Activated naive CD8-positive, alpha-beta T cell treated with anti-CD3 and anti-CD28 coated beads, Interleukin-2, amount 50 U/mL, for 24 hours (primary cell): ENCODE measurements at places on chromosomes 1 and 21.
A peak's percentile ranks its signal among the peaks of the same experiment; 100 is the strongest.

- H3K27me3 ChIP-seq, result no peaks in the 10 kb centered on the region
- H3K27ac ChIP-seq, result peak overlapping the region; percentile 94
- peaks cover 94% of the 10 kb centered on the region for H3K4me1 ChIP-seq
- H3K36me3 ChIP-seq, result peaks cover 41% of the 10 kb centered on the region
- no peak overlapping the region for H3K4me3 ChIP-seq
Measured at GRCh38 chr1:40391688-40392145, 18.2 kb downstream of the SMAP2 start.

GRCh38 chr1:42089246-42089645, 64.0 kb upstream of the GUCA2B start:
- peaks cover 13% of the 10 kb centered on the region for H3K27me3 ChIP-seq
- H3K4me1 ChIP-seq, result no peaks in the 10 kb centered on the region

DNA sequence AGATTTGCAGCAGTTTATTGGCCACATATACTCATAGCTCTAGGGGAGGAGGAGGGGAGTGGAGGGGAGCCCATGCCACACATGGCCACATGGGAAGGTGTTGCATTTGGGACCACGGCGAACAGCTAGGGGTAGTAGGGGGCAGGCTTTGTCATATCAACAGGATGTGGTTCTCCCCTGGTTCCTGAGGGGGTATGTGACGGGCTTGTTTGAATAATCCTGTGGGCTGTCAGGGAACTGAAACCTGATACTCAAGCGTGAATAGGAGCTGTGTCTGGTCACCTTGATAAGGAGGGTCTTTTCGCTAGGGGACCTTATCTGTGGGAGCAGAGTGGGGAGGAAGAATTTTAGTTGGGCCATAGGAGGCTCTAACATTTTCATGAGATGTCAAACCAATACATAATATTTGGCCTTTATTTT, 264.7 kb downstream of the CTH start:
- peaks cover 5% of the 10 kb centered on the region for H3K4me1 ChIP-seq
- DNase-seq, result no peak
- no peak overlapping the region for H3K27ac ChIP-seq
- no peaks in the 10 kb centered on the region for H3K27me3 ChIP-seq
- no peaks in the 10 kb centered on the region for H3K36me3 ChIP-seq

GRCh38 chr1:232958067-232958466, 7.7 kb downstream of the NTPCR start:
- H3K27me3 ChIP-seq, result no peaks in the 10 kb centered on the region
- no peak overlapping the region for H3K27ac ChIP-seq
- no peak for DNase-seq
- H3K4me3 ChIP-seq, result no peak overlapping the region

DNA sequence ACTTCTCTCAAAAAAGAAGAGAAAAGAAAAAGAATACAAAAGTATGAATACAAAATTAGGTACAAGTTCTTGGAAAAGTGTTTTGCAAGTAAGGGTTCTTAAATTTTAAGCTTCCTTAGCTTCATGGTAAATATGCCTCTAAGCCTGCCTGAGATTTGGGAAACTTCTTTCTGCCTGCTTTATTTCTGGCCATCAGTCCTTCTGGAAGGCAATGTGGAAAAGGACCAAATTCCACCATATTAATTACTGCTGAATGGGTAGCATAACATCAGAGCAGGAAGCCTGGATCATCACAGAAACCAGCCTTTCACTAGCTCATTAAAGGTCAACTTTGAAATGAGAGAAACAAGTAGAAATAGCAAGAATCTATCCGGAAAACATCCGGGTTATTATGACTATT, 39.1 kb upstream of the CAP1 start:
- no peak overlapping the region for H3K4me3 ChIP-seq
- H3K27me3 ChIP-seq, result no peaks in the 10 kb centered on the region
- peaks cover 17% of the 10 kb centered on the region for H3K4me1 ChIP-seq
- no peaks in the 10 kb centered on the region for H3K36me3 ChIP-seq

GRCh38 chr1:44036409-44037139, 5.3 kb upstream of the SLC6A9 start:
- H3K4me3 ChIP-seq, result no peak overlapping the region
- no peak overlapping the region for H3K27ac ChIP-seq
- no peaks in the 10 kb centered on the region for H3K27me3 ChIP-seq
- H3K36me3 ChIP-seq, result no peaks in the 10 kb centered on the region

DNA sequence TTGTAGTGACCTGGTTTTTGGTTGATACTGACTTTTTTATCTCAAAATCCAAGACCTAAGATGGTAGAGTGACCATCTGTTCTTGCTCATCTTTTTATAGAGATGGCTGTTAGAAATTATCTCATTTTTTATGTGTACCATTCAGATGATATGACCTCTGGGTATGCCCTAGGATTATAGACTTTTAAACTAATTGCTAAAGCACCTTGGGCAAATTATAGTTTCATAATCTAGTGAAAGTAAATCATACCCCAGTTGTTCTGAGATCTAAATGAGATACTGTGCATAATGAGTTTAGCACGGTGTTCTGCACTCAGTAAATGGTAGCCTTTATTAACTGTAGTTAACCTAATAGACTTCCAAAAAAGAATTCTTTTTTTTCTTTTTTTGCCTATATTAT, 182.6 kb upstream of the L1TD1 start:
- no peak overlapping the region for H3K27ac ChIP-seq
- H3K27me3 ChIP-seq, result no peaks in the 10 kb centered on the region
- DNase-seq, result no peak
- H3K36me3 ChIP-seq, result peaks cover 8% of the 10 kb centered on the region
- no peaks in the 10 kb centered on the region for H3K4me1 ChIP-seq

DNA sequence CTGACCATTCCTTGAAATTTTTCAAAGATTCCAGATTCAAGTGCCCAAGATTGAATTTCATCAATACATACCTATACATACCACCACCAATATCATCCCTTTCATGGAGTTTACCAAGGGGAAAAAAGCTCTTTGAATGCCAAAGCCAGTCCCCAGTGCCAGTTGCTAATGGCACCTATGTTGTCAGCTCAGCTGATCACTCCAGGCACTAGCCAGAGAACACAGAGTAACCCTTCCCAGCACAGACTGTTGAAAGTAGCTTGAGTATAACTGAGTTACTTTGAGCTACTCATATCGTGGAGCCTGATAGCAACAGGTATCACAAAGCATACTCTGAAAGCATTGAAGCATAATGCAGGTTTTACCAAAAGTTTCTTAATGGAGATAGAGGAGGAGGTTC, 133.9 kb upstream of the NFIA start:
- DNase-seq, result no peak
- peaks cover 3% of the 10 kb centered on the region for H3K4me1 ChIP-seq
- H3K27ac ChIP-seq, result no peak overlapping the region
- no peaks in the 10 kb centered on the region for H3K36me3 ChIP-seq
- peaks cover 6% of the 10 kb centered on the region for H3K27me3 ChIP-seq
- H3K4me3 ChIP-seq, result no peak overlapping the region

GRCh38 chr1:7469255-7469938, 301.7 kb upstream of the VAMP3 start:
- no peak overlapping the region for H3K4me3 ChIP-seq
- H3K27ac ChIP-seq, result no peak overlapping the region
- no peaks in the 10 kb centered on the region for H3K27me3 ChIP-seq
- DNase-seq, result no peak
- H3K4me1 ChIP-seq, result no peaks in the 10 kb centered on the region

GRCh38 chr1:181911715-181912114, 149.8 kb downstream of the ZNF648 start:
- H3K4me1 ChIP-seq, result no peaks in the 10 kb centered on the region
- H3K27ac ChIP-seq, result no peak overlapping the region
- H3K4me3 ChIP-seq, result no peak overlapping the region
- DNase-seq, result no peak
- H3K36me3 ChIP-seq, result no peaks in the 10 kb centered on the region

- H3K4me1 ChIP-seq, result peaks cover 10% of the 10 kb centered on the region
- H3K4me3 ChIP-seq, result no peak overlapping the region
- peak overlapping the region; percentile 33 for H3K27ac ChIP-seq
- DNase-seq, result no peak
- H3K27me3 ChIP-seq, result no peaks in the 10 kb centered on the region
- H3K36me3 ChIP-seq, result no peaks in the 10 kb centered on the region
Measured at GRCh38 chr1:82446955-82447354, 646.2 kb downstream of the ADGRL2 start.

- no peak for DNase-seq
- H3K27me3 ChIP-seq, result no peaks in the 10 kb centered on the region
- H3K4me3 ChIP-seq, result no peak overlapping the region
- H3K4me1 ChIP-seq, result peaks cover 8% of the 10 kb centered on the region
Measured at GRCh38 chr21:25997788-25998611, 172.6 kb downstream of the APP start.

DNA sequence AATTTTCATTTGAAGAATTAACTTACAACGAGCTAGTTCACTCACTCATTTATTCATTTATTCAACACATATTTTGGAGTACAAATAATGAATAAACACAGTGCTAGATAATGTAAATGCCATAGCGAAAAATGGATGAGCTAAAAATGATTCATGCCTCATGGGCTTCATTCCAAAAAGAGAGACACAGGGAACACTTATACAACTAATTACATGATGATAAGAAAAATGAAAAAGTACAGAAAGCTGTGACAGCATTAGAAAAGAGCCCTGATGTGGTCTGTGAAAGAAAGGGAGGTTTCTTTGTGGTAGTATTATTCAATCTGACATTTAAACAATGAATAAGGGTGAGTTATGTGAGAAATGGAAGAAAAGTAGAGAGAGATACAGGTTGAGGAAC, 726.4 kb downstream of the AMY1C start:
- no peaks in the 10 kb centered on the region for H3K4me1 ChIP-seq
- no peak overlapping the region for H3K27ac ChIP-seq
- no peak for DNase-seq
- H3K27me3 ChIP-seq, result no peaks in the 10 kb centered on the region
- no peaks in the 10 kb centered on the region for H3K36me3 ChIP-seq

DNA sequence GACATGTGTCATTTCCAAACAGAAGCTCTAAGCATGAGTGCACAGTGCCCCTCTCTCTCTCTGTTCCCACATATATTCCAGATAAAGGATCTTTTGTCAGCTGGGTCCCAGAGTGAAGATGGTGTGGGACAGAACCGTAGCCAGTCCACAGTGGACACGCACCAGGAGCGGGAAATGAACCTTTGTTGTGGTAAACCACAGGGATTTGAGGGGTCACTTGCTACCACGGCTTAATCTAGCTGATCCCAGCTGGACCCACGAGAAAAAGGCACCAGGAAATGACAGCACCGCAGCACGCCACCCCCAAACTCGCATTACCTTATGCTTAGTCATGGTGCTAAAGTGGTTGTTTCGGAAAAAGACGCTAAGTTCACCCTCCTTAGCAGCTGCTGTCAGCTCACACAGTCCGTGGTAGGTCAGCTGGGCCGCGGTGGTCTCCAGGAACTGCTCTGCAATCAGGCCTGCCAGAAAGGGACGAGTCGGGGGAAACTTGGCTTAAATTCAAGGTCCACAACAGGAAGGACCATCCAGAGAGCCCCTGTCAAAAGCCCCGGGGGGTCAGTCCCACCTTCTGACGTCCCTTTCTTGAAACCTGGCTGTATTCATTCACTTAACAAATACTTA, 7.5 kb downstream of the MINDY1 start:
- peaks cover 10% of the 10 kb centered on the region for H3K36me3 ChIP-seq
- no peaks in the 10 kb centered on the region for H3K27me3 ChIP-seq
- no peak overlapping the region for H3K4me3 ChIP-seq

- H3K27ac ChIP-seq, result no peak overlapping the region
- no peak for DNase-seq
- H3K36me3 ChIP-seq, result peaks cover 3% of the 10 kb centered on the region
- H3K4me3 ChIP-seq, result no peak overlapping the region
- H3K27me3 ChIP-seq, result no peaks in the 10 kb centered on the region
- no peaks in the 10 kb centered on the region for H3K4me1 ChIP-seq
Measured at GRCh38 chr21:28590676-28591075, 402.0 kb downstream of the LTN1 start.

- no peak overlapping the region for H3K4me3 ChIP-seq
- no peaks in the 10 kb centered on the region for H3K27me3 ChIP-seq
- DNase-seq, result no peak
Measured at GRCh38 chr1:105137543-105138457, 1388.1 kb downstream of the AMY1C start.

DNA sequence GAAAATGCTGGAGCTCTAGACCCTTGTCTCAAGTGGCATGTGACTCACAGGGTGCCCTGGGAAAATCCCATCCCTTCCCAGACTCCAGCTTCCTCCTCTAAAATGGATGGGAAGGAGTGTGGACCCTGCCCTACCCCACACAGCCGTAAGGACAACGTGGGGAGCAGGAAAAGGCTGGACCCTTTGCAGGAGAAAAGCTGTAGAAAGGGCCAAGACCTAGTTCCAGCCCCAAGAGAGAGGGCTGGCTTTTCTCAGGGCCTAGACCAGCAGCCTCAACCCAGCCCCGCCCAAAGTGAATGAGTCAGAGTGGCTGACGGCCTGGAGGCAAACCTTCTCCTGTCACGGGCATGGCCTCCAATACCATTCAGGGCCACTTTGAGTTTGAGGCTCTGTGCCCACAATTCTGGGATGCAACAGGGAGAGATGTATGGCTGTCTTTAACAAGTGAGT, 1.1 kb downstream of the LAMB3 start:
- DNase-seq, result peak; percentile 73
- H3K27me3 ChIP-seq, result peaks cover 2% of the 10 kb centered on the region
- no peaks in the 10 kb centered on the region for H3K36me3 ChIP-seq
- H3K27ac ChIP-seq, result peak overlapping the region; percentile 82
